Frontal cortex (tissue), 4 donors: ENCODE measurements at places on chromosomes 16 and 17. TPM values are rescaled to one million over a fixed set of nuclear protein-coding genes. Genes with fewer than 3 reads are reported as not detected.

PLD6 gene
- total RNA-seq: 8.6 TPM

PYY gene
- total RNA-seq: not detected

FAM20A gene
- total RNA-seq: 2.4 TPM

LUC7L3 gene
- total RNA-seq: 115 TPM

HOXB2 gene
- not detected for total RNA-seq

PITPNM3 gene
- total RNA-seq: 10.6 TPM

- no peak for DNase-seq
Measured at GRCh38 chr16:11615748-11616447, 29.2 kb upstream of the LITAF start.

GRCh38 chr17:74493331-74493833 lies 26.9 kb downstream of the CD300A start:
- DNase-seq: peak; percentile 70

DNA sequence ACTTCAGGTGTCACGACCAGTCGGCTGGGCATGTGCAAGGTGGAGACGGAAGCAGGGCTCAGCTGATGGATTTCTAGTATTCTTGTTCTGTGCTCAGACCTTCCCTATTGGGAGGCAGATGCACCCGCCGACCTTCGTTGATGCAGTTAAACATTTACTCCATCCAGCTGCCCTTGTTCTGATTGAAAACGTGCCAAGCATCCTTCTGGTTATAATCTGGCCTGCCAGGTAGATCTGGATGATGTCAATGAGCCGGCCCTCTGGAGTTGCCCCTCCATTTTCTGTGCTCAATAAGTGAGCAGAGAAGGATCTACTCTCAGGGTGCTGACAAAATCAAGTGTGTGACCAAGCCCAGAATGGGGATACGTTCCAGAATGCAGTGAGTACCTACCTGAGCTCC lies 38.3 kb downstream of the CCDC182 start:
- no peak for DNase-seq

- DNase-seq: peak; percentile 51
Measured at GRCh38 chr17:2179615-2180295, 123.8 kb downstream of the SMG6 start.

DNA sequence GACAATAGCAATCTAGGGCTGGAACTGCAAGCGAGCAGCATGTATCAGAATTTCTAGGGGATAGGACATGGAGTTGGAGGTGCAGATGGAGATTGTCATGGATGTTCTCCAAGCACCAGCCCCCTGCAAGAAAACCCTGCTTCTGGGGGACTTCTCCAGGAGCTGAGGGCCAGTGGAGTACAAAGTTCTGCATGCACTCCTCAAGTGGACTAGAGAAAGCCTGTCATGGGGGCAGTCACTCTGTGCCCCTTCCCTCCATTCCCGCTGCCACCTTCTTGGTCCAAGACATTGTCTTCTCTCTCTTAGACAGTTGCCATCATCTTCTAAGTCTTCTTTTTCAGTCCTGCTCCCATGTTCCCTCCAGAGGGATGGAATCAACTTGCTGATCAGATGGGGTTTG lies 87.9 kb downstream of the AIPL1 start:
- DNase-seq: no peak

DNA sequence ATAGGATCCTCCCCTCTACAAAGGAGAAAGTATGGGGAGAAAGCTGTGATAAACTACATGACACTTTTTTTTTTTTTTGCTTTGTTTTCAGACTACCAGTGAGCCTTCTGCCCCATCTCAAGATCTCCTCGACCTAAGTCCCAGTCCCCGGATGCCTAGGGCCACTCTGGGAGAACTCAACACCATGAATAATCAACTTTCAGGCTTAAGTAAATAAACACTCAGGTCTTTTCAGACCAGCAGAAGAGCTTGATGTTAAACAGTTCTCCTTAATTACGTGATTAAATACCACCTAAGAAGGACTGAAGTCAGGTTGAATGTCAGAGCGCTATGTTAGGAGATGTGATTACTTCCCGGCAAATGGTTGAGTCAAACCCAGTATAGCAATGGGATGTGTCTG lies 31.4 kb downstream of the COX11 start:
- DNase-seq: no peak

GRCh38 chr17:56926704-56927103 lies 12.9 kb upstream of the TRIM25 start:
- no peak for DNase-seq

- DNase-seq: no peak
Measured at GRCh38 chr16:14095883-14096551, 24.9 kb downstream of the MRTFB start.

DNA sequence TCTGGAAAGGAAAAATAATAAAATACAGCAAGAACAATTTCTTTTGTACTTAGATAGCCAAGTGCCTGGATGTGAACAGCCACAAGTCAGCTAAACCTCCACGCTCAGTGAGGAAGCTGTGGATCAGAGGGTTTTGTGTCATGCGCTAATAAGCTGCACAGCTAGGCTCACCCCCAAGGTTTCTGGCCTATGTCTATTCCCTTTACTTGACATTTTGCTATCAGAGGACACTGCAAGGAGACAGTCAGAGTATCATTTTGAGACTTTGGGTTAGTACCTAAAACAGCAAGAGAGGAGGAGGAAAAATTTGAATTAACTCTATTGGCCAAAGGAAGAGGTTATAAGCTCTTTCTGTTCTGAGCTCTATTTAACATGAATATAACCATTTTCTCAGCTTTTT lies 139.3 kb downstream of the KCNJ2 start:
- no peak for DNase-seq

GRCh38 chr16:24834459-24835335 lies 11.1 kb upstream of the SLC5A11 start:
- peak; percentile 35 for DNase-seq

DNA sequence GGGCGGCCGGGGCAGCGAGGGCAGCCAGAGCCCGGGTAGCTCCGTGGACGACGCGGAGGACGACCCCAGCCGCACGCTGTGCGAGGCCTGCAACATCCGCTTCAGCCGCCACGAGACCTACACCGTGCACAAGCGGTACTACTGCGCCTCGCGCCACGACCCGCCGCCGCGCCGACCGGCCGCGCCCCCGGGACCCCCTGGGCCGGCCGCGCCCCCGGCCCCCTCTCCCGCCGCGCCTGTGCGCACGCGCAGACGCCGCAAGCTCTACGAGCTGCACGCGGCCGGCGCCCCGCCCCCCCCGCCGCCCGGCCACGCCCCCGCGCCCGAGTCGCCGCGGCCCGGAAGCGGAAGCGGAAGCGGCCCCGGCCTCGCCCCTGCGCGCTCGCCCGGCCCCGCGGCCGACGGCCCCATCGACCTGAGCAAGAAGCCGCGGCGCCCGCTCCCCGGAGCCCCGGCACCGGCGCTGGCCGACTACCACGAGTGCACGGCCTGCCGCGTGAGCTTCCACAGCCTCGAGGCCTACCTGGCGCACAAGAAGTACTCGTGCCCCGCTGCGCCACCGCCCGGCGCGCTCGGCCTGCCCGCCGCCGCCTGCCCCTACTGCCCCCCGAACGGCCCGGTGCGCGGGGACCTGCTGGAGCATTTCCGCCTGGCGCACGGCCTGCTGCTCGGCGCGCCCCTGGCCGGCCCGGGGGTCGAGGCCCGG lies 36.1 kb upstream of the ZC3H18 start:
- peak; percentile 98 for DNase-seq
